LHCN-M2 (cell line): ENCODE measurements at places on chromosomes 7 and 10. TPM values are rescaled to one million over a fixed set of nuclear protein-coding genes. Genes with fewer than 3 reads are reported as not detected.

GRCh38 chr10:32680803-32681557 lies 235.0 kb downstream of the CCDC7 start:
- DNase-seq, result no peak

DNA sequence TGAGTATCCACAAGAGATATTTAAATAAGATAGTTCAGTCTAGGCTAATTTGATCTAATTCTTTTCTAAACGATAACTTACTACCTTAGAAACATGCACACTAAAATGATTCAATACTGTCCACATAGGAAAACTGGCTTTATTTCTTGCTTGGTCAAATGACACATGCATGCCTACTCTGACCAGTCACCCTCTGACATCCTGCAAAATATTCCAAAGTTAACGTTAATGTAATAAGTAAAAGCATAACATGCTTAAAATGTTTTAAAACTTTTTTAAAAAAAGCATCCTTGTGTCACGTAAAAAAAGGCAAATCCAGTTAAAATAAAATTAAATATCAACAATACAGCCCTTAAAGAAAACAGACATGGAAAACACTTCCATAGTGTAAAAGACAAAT lies 70.2 kb downstream of the UBE2H start:
- peak; percentile 57 for DNase-seq

DNA sequence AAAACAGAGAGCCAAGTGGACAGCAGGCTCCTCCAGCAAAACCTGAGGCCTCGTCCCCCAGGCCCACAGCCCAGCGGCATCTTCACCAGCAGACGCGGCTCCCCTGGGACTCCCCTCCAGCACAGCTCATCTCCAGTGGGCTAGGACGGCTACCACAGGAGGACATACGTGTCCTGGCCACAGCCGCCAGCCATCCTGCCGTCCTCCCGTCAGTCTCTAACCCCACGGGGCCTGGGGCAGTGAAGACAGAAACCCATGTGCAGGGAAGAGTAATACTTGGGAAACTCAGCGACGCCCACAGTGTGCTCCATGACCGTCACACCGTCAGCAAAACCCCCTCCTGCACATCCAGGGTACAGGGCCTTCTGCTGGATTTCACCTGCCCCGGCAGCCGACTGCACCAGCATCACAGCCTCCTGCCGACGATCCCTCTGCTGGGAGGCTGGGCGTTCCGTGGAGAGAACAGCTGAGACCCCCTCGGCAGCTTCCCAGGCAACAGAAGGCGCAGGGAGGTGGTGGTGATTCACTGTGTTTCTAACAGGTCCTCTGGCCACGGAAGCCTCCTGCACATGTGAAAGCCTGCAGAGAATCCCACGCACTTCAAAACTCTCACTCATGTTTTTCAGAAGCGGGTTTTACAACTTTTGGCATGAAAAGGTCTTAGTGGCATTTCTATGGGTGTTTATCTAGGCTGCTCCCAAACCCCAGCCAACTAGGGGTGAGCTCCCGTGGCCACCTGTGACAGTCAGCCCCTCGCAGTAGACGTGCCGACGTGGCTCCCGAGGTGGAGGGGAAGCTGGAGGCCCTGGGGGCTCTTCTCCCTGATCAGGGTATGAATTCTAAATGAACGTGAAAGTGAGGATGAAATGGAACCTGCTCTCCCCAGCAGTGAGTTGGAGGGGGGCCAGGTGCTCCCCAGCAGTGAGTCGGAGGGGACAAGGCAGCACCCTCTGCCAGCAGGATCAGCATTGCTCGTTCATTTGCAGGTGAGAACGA lies 513.5 kb downstream of the PTPRN2 start:
- no peak for DNase-seq

DNA sequence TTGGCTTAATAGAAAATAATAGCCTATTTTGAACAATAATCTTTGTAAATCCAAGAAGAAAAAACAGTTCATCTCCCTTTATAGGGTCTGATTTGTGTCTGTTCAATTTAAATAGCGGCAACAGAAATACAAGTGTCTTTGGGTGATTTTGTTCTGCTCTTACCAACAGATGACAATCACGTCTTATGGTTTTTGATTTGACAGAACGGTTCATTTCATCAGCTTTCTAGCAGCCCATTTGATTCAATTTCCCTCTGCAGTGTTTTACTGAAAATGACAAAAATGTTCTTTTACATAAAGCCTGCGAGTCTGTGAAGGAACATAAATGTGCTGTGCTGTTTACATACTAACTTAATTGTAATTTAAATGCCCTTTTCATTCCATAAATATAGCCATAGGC lies 180.5 kb downstream of the MGMT start:
- no peak for DNase-seq

DNA sequence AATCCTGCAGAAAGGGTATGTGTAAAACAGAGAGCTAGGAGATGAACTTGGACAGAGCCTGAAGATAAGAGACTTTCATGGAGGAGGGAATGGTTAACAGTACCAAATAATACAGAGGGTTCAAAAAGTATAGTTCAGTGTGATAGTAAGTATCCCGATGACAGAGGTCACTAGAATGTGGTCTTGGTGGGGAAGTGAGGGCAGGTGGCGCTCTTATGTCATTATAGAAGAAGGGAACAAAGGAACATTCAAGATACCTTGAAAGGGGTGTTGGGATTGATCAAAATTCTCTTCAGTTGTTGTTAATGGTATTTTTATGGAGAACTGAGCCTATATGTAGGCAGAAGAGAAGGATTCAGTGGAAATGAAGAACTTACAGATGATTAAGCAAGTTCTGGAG lies 312.5 kb downstream of the SUGCT start:
- no peak for DNase-seq

Gene ITGB8
- total RNA-seq, result 4.6 and 7.2 TPM in 2 replicates

Gene CCDC7
- total RNA-seq, result 8.7 and 9.7 TPM in 2 replicates

Gene RUFY2
- 14.0 and 19.1 TPM in 2 replicates for total RNA-seq

Gene PAPOLB
- total RNA-seq, result under 0.01 and 0.13 TPM in 2 replicates
